ENCODE measurements at places on chromosomes 2 and 18. TPM values are rescaled to one million over a fixed set of nuclear protein-coding genes. Genes with fewer than 3 reads are reported as not detected.

The ZNF513 gene
- 8.0 TPM for total RNA-seq

The POTEI gene
- 0.51 TPM for total RNA-seq

The DPP4 gene
- total RNA-seq: 175 TPM

The WDR43 gene
- 59.1 TPM for total RNA-seq

The ERFE gene
- total RNA-seq: 0.34 TPM

The RAPGEF4 gene
- total RNA-seq: 30.5 TPM

GRCh38 chr2:42180300-42180699 lies 11.1 kb downstream of the EML4 start:
- no peak for DNase-seq

DNA sequence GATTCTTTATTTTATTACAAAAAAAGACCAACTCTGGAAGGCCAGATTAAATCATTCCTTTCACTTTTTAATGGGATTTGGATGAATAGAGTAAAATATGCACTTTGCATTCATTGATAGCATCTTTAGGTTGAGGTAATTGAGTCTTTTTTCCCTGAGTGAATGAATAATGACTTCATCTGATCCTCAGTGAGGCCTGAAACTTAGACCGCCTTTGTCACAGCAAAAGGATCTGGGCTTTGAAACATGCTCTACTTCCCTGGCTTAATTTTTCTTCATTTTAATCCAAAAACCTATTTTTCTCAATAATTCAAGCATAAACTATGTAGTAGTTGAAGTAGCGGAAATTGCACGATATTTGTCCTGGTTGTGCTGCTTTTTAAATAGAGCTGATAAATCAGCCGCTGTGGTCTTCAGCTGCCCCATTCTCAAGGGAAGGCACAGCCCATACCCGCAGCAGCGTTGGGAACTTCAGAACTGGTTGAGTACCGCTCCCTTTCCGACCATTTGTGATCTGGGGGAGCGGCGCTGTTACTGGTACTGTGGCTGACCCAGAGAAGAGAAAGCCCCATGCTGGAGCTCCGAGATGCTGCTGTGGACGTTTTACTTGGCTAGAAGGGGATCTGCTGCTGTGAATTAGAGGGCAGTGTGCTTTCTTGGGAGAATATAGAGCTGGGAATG lies 145.3 kb upstream of the NFATC1 start:
- DNase-seq: no peak

- no peak for DNase-seq
Observed at GRCh38 chr2:204234248-204234647, 297.7 kb downstream of the ICOS start.

DNA sequence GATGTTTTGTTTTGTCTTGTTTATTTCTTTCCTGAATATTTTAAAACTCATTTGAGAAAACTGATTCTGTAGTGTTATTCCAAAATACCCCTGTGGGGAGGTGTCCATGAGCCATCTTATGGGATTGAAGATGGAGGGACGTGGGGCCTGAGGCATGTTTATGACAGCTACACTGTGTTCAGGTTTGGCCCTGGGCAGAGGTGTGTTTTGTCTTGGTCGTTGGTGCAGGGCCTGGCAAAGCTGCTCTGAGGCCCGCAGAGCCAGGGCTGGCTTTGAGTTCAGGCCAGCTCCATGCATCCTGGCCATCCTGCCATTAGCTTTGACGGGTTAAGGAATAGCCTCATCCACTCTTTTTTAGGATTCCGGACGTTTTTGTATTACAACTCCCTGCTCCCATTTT lies 68.9 kb downstream of the TMEM18 start:
- no peak for DNase-seq

GRCh38 chr18:5463390-5463789 lies 80.4 kb downstream of the EPB41L3 start:
- peak; percentile 28 for DNase-seq

DNA sequence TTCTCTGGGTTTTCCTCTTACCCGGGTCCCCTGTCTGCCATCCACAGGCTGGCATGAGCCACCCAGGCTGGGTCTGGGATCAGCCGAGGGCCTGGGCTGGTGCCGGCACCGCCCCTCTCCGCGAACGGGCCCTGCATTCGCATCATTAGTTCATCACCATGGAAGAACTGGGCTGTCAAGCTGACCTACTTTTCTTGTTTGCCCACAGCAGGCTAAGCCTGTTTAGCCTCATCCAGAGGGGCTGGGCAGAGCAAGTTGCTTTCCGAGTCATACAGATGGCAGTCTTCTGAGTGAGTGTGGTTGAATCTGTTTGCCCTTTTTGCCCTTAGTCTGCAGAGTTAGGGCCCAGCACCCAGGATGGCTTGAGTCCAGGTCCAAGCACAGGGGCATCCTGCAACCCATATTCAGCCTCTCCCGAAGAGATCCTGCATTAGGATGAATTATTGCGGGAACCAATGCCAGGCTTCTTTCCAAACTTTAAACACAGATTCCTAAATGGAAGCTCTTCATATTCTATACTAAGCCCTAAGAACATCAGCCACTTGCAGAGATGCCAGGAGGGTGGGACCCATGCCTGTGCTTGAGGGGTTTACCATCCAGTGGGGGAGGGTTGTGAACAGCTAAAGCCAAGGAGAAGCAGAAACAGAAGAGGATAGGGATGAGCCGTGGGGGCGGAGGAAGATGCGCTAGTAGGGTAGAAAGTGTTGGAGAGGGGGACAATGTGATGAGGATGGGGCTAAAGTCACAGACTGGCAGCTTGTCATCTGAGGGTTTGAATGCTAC lies 68.0 kb downstream of the NPAS2 start:
- DNase-seq: no peak

DNA sequence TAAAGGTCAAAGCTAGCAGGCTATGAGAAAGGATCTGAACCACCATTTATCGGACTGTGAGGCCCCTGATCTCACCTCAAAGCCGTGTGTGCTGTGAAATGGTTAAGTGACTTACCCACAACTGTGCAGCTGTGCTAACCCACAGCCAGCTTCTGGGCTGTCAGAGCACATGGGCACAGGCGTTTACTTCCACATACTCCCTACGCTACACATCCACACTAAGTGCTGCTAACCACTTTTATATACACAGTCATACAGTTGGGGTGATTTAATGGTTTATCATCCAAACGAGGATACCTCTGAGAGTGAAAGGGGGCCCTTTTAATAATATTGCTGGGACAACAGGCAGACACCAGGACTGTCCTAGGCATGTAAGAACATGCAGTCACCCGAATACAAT lies 37.3 kb downstream of the CYRIA start:
- no peak for DNase-seq

- peak; percentile 97 for DNase-seq
Observed at GRCh38 chr2:9555297-9556120, at the start of gene ADAM17. ADAM17 (minus strand) TSS chr2:9555830; CDS start chr2:9555605, 225 bp downstream.

- no peak for DNase-seq
Observed at GRCh38 chr2:136012315-136012714, 26.9 kb upstream of the DARS1 start.

DNA sequence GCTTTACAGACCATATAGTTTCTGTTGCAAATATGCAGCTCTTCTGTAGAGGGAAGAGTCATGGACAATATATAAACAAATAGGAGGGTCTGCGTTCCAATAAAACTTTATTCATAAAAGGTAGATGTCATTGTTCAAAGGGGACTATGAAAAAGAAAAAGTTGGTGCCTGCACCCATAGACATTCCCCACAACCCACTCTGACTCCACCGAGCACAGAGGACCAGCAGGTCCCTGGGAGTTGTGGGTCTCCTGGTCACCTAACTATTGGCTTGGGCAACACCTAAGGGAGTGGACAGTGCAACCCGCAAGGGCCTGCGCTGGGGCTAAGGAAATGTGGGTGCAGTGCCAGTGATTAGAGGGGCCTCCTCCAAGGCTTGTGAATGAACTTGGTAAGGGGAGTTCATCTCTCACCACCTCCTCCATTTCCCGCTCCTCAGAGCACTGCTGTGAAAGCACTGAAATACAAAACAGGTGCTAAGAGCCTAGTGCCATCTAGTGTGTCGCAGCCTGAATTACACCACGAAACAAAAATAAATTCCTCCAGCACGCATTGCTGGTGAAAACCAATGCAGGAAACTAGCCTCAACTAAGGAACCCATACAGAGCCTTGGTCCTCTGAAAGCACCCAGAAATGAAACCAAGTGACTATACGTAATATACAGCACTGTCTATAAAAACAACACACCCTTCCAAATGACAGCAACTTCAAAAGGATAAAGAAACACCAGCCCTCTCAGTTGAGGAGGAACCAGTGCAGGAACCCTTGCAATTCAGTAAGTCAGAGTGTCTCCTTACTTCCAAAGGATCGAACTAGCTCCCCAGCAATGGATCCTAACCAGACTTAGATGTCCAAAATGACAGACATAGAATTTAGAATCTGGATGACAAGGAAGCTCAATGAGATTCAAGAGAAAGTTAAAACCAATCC lies 166.6 kb downstream of the RNF144A start:
- peak; percentile 72 for DNase-seq

DNA sequence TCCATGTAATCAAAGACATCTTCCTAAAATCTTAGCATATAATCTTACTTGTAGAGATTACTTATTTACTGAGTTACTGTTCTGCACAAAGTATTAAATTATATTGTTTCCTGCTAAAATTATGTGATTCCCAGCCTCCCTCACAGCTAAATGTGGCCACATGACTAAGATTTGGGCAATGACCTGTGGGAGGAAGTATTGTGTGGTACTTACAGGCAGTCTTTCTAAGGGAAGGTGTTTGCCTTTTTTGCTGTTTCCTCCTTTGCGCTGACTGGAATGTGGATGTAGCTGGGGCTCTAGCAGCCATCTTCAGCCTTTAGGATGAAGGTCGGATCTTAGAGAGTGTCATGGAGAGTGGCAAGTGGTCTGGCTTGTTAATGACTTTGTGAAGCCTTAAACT lies 146.3 kb upstream of the APCDD1 start:
- DNase-seq: no peak

- no peak for DNase-seq
Observed at GRCh38 chr2:133948610-133949290, 305.1 kb upstream of the MGAT5 start.

GRCh38 chr2:205925373-205926337 lies 160.3 kb downstream of the INO80D start:
- peak; percentile 87 for DNase-seq

DNA sequence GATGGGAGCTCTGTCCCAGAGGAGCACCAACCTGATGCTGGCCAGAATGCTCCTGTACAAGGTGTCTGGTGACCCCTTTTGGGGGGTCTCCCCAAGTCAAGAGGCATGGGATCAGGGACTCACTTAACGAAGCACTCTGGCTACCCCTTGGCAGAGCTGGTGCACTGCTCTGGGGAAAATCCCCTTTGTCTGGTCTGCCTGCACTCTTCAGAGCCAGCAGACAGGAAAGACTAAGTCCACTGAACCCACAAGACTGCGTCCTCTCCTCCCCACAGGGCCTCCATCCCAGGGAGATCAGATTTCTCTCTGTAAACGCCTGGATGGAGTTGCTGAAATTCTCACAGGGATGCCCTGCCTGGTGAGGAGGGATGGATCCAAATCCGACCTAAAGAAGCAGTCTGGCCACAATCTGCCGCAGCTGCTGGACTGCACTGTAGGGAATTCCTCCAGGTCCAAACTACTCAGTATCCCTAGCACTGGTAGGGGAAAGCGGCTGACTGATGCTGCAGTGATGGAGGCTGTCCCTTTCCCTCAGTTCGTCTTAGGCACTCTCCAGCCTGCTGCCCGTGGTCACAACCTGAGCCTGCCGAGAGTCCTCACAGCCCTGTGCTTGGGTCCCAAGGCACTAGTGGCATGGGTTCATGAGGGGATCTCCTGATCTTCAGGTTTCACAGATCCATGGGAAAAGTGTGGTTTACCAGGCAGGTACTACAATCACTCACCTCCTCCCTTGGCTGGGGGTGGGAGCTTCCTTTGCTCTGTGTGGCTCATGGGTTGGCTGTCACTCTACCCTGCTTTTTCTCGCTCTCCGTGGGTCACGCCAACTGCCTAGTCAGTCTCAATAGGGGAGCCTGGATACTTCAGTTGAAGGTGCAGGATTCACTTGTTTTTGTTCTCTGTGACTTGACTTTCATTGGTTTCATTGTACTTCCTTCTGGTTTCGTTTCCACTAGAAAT lies 98.6 kb downstream of the SLC4A10 start:
- DNase-seq: no peak
